Activated T-helper 1 cell treated with anti-CD3 and anti-CD28 coated beads, Interleukin-2, amount 50 U/mL, for 16 hours (primary cell): ENCODE measurements at places on chromosomes 12 and 14.

DNA sequence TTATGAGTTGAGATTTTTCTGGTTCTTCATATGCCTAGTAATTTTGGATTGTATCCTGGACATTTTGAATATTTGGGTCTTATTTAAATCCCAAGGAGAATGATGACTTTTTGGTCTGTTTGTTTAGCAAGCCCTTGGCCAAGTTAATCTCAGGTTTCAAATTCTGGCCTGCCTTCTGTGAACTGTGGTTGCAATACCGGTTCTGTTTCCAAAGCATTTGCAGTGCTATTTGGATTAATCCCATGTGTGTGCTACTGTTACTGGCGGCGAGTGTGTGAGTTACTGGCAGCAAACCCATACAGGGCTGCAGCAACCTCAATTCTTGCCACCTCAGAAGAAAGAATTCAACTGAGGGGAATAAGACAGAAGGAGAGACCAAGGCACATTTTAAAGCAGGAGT lies 51.1 kb downstream of the TMEM260 start:
- DNase-seq, result no peak

- no peak for DNase-seq
Measured at GRCh38 chr14:51621654-51622053, 30.1 kb upstream of the FRMD6 start.

DNA sequence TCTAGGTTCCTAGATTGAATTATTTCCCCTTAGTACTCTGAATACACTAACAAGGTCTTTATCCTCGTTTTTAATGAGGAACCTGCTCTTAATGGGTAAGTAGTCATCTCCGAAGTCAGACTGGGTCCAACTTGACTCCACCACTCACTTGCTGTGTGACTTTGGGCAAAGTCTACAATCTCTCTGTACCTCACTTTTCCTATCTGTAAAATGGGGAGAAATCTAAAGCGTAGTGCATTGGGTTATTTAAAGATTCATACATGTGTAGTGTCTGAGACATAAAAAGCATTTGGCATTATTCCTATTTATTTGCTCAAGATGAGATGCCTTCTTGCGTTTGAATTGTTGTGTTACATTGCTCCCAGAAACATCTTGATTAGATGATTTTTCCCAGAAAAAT lies 51.5 kb downstream of the GTF2A1 start:
- DNase-seq, result no peak

- no peak for DNase-seq
Measured at GRCh38 chr14:74621556-74621955, 9.5 kb upstream of the LTBP2 start.

- DNase-seq, result no peak
Measured at GRCh38 chr14:104788873-104789663, 6.5 kb downstream of the AKT1 start.

GRCh38 chr12:98595243-98595988 lies 1.9 kb downstream of the SLC25A3 start:
- DNase-seq, result no peak

GRCh38 chr12:7991535-7991934 lies 41.0 kb upstream of the FOXJ2 start:
- DNase-seq, result no peak

GRCh38 chr14:69066396-69067171 lies 86.3 kb downstream of the DCAF5 start:
- DNase-seq, result no peak

DNA sequence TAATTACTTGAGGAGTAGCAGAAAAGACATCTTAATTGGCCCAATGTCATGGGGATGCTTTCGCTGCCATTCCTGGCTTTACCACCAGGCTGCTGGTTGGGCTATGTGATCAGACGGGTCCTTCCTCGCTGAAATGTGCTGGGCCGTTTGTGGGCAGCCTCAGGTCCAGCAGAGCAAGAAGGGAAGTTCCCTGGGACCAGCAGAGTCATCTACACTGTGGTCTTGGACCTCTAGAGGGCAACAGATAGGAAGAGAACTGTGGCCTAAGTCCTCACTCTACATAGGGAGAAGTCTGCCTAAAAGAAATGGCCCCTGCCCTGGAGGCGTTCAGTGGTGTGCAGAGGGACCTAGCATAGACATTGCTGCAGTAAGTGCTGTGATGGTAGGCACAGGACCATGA lies 10.9 kb downstream of the EVL start:
- DNase-seq, result no peak

DNA sequence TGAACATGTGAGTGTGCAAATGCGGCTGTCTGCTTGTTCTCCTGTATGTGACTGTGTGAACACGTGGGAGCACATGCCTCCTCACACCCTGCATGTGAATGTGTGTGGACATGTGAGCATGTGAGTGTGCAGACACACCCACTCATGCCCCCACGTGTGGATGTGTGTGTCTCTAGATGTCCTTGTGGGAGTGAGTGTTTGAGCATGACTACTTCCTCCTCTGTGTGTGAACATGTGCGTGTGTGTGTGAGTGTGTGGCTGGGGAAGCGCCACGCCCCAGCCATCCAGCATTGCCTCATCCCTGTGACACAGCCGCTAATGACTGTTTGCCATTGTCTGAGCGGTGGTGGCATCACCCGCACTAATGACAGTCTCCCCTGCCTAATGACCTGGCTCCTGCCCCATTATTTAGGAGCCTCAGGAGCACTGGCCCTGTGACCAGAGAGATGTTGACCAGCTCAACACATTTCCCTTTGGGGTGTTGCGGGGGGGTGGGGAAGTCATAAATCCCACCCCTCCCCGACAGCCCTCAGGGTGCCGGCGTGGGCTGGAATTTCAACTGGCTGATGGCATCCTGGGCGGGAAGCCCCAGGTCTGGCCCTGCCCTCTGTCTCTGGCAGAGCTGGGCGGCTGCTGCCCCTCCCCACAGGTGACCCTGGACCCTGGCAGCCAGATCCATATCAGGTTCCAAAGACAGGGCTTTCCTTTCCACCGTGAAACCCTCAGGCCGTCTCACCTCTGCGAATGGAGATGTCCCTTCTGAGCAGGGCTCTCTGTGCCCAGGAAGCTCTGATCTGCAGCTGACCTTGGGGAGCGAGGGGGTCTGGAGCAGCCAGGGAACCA lies 11.5 kb upstream of the KRT80 start:
- DNase-seq, result no peak

DNA sequence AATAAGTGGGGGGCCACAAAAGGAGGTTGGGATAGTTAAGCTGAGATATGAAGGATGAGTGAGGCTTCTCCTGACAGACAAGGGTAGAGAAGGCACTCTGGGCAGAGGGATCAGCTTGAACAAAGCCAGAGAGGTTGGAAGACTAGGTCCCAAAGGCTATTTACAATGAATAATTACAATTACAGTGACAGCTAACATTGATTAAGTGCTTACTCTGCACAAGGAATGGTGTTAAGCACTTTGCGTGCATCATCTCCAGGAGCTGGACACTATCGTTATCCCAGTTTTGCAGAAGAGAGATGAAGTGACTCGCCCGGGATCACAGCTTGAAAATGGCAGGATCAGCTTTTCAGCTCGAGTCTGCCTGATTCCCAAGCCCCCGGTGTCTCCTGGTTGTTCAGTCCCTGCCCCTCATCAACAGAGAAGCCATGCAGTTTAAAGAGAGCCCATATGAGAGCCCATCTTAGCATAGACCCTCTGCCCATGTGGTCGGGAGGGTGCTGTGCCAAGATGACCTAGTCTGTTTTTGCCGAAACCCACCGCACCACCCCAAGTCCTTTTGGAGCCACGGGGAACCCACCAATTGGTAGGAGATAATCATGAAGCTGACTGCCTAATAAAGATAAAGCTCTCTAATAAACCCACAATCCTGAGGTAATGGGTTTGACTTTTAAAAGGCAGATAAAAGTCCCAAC lies 89.9 kb upstream of the HSPB8 start:
- no peak for DNase-seq

GRCh38 chr14:94827711-94828447 lies 58.0 kb upstream of the GSC start:
- DNase-seq, result no peak

DNA sequence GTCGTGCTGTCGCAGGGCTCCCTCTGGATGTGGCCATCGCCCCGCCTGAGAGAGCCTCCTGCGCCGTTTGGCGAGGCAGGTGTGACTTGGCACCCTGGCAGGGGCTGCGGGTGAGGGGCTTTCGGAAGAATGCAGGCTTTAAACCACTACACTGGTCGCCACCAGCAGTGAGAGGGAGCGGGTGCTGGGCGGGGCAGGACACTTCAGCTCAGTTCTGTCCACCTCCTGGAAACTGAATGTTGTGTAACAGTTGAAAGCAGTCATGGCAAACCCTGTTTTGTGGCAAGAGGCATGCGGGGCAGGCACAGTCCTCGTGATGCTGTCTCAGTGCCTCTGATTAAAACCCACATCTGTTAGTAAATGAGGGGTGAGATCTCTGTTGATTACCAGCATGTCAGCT lies 55.9 kb downstream of the AACS start:
- no peak for DNase-seq

GRCh38 chr14:53885136-53885640 lies 71.4 kb downstream of the BMP4 start:
- no peak for DNase-seq

- no peak for DNase-seq
Measured at GRCh38 chr12:110640275-110641025, 26.5 kb downstream of the TCTN1 start.

DNA sequence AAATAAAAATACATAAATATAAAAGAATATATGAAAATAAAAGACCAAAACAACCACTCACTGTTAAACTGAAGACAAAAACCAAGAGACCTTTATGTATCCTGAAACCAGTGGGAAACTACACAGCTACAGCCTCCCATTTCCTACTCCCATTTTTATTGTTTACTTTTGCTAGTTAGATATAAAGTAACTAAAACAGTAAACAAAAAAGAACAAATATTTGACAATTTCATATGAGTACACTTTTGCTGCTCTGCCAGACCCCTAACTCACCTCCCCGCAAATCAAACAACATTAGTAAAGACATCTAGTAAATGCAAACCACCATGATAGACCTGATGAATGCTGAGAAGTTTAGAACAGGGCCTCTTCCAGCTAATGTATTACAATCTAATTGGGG lies 97.1 kb downstream of the BCL2L14 start:
- no peak for DNase-seq

DNA sequence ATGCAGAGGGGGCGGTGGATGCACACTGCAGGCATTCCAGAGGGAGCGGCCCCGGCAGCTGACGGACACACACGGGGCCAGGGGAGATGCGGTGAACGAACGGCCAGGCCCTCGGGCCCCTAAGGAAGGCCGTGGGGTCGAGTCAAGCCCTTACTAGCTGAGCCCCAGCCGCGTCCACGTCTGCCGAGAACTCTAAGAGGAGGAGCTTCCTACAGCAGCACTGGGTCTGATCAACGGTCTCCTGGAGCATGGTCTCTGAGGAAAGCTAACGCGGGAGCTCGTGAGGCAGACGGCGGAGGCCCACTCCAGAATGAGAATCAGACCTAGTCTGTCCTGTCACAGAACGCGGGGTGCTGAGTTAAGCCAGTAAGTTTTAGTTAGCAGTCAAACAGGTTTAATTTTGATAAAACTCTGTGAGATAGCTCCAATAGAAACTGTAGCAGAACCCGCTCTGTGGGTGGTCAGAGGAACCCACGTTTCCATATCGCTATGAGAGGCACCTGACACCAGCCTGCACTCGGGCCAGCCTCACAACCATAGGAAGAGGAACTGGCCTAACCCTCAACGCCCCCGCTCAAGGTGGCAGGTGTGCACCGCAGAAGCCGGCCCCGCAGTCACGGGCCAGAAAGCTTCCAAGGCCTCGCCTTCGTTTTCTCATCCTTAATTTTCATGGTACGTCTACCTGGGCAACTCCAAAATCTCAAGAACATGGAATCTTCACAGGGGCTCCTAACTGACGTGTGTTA lies 55.5 kb downstream of the CDC42BPB start:
- no peak for DNase-seq

DNA sequence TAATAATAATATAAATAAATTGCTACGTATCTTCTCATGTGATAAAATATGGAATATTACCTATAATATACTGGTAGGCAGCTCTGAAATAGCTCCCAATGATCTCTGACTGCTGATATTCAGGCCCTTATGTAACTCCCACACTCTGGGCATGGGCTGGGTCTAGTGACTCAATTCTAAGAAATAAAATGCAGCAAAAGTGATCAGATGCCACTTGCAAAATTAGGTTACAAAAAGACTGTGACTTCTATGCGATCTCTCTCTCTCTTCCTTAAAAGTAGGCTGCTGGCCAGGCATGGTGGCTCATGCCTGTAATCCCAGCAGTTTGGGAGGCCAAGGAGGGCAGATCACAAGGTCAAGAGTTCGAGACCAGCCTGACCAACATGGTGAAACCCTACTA lies 10.3 kb upstream of the CACNB3 start:
- DNase-seq, result no peak

DNA sequence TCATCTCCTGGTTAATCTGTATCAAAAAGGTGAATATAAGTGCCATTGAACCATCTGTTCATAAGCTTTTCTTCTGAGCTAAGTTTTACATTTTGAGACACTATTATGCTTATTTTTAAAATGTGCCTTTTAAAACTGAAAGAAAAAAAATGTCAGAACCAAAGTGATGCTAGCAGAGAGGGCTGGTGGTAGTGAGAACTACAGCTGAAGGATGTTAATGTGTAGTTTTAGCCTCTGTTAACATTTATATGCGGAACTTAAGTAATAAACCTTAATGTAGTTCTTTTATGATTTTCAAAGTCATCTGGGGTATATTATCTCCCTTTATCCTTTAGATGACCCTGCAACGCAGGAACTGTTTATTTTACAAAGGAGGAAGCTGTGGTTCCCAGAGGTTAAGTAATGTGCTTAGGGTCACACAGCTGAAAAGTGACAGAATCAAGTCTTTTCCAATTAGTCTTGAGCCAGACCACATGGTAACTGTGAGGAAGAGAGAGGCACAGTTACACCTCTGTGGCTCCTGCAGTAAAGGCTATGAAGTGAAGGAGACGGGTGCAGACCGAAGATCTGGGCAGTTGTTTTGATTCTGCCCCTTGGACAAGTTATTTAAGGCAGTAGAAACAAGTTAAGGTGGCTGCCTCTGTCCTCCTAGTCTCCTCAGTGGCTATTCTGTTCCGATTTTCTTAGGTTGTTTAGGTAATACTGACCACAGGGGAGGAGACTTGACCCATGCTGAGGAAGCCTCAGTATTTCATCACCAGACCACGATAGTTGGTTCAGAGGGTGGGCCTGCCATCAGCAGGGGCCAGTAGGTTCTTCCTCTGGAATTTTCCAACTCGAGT lies 23.9 kb downstream of the GNG2 start:
- no peak for DNase-seq

DNA sequence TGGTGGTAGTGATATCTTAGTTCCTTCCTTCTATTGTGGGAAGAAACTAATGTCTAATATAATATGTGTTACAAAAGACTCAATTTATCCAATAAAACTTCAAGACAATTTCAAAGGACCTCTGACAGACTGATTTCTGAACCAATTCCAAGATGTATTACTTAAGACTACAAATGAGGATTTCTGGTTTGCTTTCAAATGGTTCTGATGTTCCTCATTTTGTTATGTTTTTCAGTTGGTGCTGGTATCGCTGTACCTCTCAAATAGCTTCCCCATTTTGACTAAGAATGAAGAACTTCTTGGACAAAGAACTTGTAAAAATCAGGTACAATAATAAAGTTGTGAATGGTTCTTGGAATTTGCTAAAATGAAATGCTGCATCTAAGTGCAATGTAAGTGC lies 19.4 kb upstream of the MBIP start:
- DNase-seq, result no peak

- DNase-seq, result no peak
Measured at GRCh38 chr12:111650912-111651311, 34.8 kb downstream of the BRAP start.

- DNase-seq, result no peak
Measured at GRCh38 chr12:26830783-26831551, 2.0 kb downstream of the ITPR2 start.
